ENCODE measurements at places on chromosomes 7 and 10.

- no peak for DNase-seq
Observed at GRCh38 chr10:44662051-44662450, 249.1 kb upstream of the TMEM72 start.

DNA sequence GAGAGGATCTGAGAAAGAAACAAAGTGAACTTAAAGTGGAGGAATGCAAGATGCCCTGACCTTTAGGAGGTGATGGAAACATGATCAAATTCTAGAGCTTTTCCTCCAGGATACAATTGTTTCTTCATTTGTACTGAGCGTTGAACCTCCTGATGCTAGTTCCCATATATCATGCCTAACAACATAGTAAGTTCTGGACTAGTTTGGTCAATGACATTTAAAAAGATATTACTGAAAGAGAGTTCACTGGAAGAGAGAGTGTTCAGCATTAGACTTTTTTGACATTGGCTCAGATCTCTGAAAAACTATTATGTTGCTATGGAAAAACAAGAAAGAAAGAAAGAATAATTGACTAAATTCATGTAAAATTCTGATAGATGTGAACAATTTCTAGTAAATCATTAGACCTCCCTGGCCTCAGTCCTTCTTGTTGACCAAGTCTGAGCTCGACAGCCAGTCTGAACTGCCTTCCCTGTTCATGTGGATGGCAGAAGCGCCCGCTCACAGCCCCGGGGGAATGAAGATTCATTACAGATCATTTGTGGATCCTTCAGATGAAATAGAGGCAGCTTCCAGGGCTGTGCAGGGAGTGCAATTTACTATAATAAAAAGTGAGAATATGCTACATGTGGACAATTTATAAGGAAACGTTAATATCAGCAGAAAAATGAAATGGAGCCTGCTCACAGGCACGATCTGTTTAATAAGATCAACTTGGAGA, 442.1 kb downstream of the GRID1 start:
- no peak for DNase-seq

DNA sequence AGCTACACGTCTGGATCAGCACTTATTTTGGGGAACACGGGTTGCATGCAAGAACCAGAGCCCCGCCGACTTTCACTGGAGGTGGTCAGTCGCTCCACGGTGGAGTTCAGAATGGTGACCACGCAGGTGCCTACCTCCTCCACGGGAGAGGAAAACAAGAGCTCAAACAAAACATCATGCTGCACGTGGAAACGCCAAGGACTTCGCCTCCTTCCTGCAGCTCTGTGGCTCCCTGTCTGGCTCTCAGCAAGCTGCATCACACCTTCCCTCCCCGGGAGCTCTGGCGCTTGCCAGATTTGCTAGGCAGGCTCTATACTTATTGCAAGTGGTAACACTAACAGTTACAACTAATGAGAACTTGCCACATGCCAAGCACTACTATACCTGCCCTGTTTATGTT, 26.0 kb downstream of the GSDME start:
- DNase-seq: no peak

DNA sequence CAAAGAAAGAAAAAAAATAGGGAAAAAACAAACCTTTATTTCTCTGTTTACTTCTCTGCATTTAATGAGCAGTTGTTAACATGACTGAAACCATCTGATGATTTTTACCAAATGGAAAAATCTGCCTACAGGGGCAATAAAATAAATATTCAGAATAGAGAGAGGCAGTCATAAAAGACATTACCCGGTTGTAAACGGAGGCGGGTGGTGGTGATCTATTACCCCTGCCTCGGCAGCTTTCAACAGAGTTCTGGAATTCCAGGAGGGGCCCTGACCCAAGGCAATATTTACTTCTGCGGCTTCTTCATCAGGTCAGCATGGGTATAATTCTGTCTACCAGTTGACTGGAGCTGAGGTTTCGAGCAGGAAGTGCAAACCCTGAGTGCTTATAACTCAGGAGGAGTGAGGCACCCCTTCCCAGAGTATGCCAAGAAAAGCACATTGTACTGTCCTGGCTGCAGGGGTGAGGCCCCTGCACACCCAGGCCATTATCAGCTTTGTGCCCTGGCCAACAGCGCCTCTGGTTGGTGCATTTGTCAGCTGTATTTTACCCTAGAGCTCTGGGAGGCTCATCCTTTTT, 8.2 kb upstream of the CXCL12 start:
- no peak for DNase-seq

GRCh38 chr7:127876393-127876792, 154.8 kb downstream of the LRRC4 start:
- no peak for DNase-seq

GRCh38 chr10:121154846-121155245, 303.7 kb downstream of the WDR11 start:
- no peak for DNase-seq

- DNase-seq: no peak
Observed at GRCh38 chr10:129369566-129369965, 97.5 kb upstream of the MGMT start.

DNA sequence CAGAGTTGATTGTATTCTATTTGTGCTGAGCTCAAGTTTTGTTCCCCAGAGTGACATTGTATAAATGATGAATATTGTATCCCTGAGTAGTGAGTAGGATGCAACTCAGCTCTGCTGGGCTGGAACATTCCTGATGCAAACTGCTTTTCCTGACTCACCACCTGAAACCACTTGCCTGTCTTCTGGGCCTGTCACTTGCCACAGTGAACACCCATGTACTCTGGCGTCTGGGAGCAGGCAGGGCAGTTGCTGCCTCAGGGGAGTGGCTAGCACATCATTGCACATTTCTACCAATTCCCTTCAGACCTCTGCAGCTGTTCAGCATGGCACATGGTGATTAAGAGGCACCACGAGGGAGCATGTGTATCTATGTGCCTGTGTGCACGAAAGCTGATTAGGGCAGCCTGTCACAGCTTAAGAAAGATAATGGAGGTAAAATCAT, 157.3 kb downstream of the SND1 start:
- DNase-seq: no peak

DNA sequence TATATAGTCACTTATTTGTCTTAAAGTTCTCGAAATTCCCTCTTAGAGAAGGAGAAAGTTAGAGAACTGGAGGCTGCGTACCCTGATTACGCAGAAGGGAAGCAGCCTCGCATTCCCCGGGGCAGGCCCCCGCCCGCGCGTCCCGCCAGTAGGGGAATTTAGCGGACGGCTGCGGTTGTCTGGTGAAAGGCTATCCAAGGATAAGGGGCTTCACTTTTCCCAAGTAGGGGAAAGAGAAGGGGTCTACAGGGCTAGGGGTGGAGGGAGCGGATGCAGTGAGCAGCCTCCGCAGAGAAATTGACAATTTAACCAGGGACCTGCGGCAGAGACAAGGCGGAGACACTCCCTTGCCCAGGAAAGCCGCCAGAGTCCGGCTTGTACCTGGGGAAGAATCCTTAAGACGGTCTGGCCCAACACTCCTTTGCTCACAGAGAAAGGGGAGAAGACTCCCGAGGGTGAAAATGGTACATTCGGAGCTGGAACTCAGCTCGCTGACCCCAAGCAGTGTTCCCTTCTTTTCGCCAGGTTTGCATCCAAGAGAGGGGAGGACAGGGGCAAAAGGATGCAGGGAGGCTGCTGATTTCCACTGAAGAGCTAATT, 994 bp upstream of the MAGI2 start:
- DNase-seq: no peak

DNA sequence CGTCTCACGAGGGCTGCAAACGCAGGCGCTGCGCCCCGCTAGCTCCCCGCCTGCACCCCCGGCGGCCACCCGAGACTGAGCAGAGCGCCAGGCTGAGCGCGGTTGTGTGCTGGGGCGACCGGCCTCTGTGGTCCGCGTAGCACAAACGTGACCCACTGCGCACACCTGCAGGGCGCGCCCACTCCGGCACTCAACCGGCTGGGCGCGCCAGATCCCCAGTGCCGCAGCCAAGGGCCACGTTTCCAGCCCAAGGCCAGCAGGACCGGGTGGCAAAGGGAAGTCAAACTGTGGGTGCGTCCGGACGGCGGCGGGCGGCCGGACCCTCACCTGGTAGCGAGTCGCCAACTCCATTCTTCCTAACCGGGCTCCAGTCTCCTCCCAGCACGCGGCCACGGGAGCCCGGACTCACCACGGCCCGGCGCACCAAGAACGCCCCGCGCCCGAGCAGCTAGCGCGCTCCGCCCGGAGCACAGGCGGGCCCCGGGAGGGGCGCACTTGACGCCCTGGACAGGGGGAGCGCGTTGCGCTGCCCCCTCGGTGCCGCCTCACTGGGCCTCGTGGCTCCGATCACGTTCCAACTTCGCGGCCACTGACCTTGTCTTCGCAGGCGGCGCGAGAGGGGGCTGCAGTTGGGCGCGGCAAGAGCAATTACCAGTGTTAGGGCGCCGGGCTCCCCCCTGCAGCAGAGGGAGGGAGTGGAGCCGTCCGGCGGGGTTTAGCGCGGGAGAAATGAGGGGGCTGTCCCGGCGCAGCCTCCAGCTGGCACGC, at the start of gene CDCA7L:
Gene CDCA7L, minus strand, starts transcription at position 446 of the 768 bp plus-strand sequence. Its CDS starts 95 bp downstream, at position 351.
- peak; percentile 66 for DNase-seq

GRCh38 chr7:30244340-30244739, 40.1 kb upstream of the ZNRF2 start:
- DNase-seq: no peak

Data from naive thymus-derived CD4-positive, alpha-beta T cell (primary cell).